KBM-7 (cell line): ENCODE measurements at places on chromosomes 4 and X.
A peak's percentile ranks its signal among the peaks of the same experiment; 100 is the strongest.

DNA sequence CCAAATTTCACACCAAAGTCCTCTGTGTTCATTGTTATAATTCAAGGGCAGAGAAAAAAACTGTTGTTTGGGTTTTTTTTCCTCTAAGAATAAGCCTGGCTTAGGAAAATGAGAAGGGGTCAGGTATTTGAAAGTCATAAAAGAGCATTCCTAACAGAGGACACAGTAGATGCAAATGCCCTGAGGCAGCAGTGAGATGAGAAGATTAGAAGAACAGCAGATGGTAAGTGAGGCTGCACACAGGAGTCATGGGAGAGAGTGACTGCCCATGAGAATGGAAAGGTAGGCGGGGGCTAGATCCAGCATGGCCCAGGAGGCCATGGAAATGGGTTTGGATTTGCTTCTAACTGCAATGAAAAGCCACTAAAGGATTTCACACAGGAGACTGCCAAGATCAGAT is 107.5 kb upstream of the RBPJ start:
- no peak for DNase-seq

- DNase-seq = peak; percentile 78
Observed at GRCh38 chrX:71622576-71623450, 4.5 kb upstream of the CXCR3 start.

DNA sequence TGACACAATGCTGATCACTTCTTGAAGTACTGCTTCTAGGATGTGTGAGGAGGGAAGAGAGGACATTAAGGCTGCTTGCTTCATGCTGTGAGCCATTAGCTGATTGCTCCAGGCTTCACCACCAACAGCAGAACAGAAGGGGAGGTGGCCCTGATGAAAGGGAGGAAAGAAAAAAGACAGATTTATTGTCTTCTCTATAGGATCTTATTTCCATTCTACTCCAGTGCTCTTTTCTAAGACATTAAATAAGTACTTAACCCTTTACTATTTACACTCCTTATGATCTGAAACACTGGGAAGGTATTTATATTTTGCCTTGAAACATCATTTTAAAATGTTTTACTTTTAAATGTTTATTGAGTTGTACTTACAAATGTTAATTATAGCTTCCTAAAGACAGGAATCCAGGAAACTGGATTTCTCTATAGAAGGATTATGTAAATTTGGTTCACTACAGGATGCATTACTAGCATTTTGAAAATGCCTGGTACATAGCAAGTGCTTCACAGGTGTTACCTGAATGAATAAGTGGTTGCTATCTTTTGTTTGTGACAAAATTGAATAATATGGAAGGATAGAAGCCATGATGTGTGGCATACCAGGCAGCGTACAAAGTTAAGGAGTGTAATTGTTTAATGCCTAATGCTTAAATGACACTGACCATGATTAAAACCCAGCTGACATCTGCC is 680.9 kb upstream of the ATOH1 start:
- no peak for DNase-seq

GRCh38 chr4:121651597-121651996 is 45.2 kb downstream of the ANXA5 start:
- DNase-seq = no peak

- no peak for DNase-seq
Observed at GRCh38 chrX:141142946-141143345, 34.0 kb downstream of the LDOC1 start.

DNA sequence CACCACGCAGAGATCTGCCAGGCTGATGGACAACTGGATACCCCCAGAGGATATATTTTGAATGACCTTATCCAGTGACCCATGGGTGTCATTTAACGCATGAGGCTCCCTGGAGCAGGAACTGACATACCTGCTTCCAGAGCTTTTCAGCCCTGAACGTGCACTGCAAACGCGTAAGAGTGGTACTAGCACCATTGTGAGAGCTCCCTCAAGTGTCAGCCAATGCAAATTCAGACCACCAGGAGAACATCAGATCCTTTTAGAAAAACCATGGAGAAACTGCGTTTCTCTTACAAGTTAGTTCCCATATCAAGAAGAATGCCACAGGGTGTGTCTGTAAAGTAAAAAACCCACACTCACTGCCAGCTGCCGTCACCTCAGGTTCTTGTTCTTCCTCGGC is 7.3 kb downstream of the TREX2 start:
- peak; percentile 54 for DNase-seq

DNA sequence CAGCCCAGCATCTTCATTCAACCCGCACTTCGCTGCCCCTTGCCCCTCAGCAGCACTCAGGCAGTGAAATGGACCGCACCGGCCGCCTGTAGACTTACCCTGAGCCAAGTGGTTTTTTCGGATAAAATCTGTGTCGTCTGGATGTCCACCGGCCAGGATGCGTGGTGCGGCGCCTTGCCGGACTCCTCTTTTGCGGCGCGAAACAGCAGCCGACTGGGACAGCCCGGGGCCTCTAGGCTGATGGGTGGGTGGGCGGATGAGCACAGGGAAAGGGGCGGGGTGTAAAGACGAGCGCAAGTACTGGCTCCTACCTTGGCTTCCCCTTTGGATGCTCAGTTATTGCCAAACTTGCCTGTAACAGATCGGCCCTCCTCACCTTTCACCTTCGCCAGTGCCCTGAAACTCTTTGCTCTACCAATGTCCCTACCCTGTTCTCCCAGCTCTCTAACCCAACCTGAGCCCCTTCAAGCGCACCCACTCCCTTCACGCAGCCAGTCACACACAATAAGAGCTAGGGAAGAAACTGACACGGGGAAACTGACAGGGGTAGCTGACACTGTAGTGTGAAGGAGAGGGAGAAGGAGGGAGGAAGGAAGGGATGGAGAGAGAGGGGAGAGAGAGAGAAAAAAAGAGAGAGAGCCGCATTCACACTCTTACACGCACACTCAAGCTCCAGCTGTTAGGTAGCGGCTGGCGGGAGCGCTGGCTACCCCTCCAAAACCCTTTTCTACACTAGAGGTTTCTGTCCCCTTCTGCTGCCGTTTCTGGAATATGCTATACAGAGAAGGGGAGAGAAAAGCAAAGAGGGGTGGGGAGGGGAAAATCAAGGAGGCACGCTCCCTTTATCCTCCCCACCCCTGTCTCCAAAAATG is 559 bp downstream of the TRPC5 start:
- no peak for DNase-seq

GRCh38 chrX:31847773-31848172 is 775.9 kb upstream of the FTHL17 start:
- no peak for DNase-seq

GRCh38 chr4:144645631-144646522 is at the start of gene HHIP:
HHIP (plus strand) TSS chr4:144646156; CDS start chr4:144646676, 520 bp downstream.
- peak; percentile 57 for DNase-seq

- no peak for DNase-seq
Observed at GRCh38 chr4:52052475-52052780, 1.3 kb downstream of the SPATA18 start.

GRCh38 chr4:23441530-23442069 is 448.2 kb downstream of the PPARGC1A start:
- DNase-seq = no peak

- DNase-seq = no peak
Observed at GRCh38 chr4:17189401-17189720, 290.9 kb upstream of the LDB2 start.

DNA sequence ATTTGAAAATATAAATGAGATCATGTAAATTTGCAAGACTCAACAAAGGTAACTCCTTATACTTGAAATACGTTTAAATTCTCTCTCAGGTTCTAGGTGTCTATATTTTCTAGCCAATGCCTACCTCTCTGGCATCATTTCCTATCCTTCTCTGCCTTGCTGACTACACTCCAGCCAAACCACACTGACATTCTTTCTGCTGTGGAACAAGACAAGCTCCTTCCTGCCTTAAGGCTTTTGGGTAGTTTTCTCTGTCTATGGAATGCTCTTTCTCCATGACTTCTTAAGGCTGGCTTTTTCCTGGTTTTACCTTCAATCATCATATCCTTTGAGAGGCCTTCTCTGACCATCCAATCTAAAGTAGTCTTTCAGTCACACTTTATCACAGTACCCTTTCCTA is 201.0 kb downstream of the SPRY1 start:
- DNase-seq = no peak

DNA sequence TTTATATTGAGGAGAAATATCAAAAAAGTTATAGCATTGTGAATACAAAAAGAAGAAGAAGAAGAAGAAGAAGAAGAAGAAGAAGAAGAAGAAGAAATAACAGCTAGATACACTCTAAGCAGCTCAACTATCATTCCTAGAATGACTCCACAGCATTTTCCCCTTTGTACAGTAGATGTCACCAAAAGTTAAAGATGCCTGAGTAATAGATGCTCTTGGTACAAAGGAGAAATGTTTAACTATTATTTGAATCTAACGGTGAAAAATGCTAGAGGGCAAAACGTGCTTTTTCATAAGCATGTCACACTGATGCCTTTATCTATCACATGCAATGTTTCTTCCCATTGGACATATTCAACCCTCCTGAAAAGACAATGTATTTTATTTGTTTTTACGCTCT is 178.4 kb upstream of the GPRIN3 start:
- no peak for DNase-seq

DNA sequence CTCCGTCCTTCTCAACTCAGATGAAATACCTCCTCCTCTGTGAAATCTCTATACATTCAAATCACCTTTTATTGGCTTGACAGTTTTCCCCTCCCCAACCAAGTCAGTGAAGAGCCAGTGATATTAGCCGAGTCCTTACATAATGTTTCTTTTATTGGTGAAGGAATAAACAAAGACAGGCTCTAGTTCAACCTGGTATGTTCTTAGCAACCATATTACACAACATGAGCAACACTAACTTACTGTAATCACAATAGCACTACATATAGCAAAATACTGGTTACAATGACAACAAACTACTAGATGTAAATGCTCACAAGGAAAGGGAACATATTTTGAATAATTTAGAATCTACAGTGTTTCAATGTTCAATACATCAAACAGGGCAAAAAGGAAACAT is 19.9 kb downstream of the DHX15 start:
- no peak for DNase-seq

DNA sequence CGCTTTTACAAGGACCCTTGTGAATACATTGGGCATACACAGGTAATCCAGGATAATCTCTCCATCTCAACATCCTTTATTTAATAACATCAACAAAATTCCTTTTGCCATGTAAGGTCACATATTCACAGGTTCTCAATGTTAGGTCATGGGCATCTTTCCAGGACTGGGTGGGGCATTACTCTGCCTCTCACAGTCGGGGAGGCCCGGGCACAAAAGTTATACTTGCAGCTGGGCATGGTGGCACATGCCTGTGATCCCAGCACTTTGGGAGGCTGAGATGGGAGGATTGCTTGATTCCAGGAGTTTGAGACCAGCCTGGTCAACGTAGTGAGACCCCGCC is 93.7 kb upstream of the AP1S2 start:
- no peak for DNase-seq

DNA sequence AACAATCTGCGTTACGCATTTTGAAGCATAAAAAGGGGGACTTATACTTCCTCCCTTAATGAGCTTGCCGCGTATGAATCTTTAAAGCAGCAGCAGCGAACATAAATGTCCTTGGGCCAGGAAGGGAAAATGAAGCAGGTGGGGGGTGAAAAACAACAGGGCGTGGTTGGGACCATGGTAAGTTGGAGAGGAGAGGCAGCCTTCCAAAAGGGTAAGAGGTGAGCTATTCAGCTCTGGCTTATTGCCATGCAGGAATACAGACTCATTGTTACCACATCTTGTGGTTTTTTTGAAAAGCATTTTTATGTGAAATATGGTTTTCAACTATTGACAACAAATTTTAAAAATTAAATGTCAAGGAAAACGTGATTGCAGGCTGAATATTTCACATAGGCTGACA is 710.7 kb upstream of the FAM241A start:
- no peak for DNase-seq

DNA sequence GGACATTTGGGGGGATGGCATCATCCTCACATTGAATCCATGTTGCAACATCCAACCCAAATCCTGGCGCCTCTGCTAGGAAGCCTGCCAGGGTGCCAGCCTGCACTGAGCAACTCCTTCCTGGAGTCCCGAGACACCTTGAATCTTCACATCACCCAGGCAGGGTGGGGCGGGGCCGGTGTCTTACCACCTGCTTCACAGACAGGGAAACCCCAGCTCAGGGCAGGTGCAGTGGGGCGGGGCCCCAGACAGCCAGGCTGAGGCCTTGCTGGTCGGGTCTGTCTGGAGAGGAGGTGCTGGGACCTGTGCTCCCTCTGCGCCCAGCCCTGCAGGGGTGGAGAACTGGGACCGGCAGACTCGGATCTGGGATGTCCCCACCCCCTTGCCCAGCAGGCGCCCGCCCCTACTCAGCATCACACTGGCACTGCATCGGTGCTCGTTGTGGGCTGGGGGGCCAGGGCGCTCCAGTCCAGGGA is 31.5 kb upstream of the HTRA3 start:
- DNase-seq = no peak

GRCh38 chr4:128649575-128650205 is 159.8 kb upstream of the JADE1 start:
- no peak for DNase-seq

- DNase-seq = no peak
Observed at GRCh38 chr4:148962539-148963290, 520.5 kb upstream of the NR3C2 start.

DNA sequence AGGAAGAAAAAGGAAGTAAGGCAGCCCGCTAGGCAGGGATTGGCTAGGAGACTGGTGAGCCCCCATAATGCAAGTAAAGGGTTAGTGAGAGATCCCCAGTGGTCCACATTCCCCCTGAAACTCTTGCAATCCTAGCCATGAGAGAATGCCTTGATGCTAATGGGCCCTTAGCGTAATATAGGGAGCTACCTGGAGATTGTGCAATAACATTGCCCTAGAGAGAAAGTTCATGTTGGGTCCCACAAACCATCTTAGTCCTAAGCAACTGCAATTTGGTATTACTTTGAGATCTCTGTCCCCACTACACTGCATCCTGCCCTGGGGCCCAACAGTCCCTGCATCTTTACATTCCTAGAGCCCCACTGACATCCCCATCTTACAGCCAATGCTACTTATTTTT is 188.5 kb downstream of the KLHL4 start:
- DNase-seq = no peak
